Dermis blood vessel endothelial cell (primary cell): ENCODE measurements at places on chromosomes 4 and X. TPM values are rescaled to one million over a fixed set of nuclear protein-coding genes. Genes with fewer than 3 reads are reported as not detected.

Gene PASD1
- total RNA-seq: not detected in 2 replicates

Gene NHSL2
- 28.6 and 53.8 TPM in 2 replicates for total RNA-seq

Gene GPAT3
- total RNA-seq: 14.8 and 20.6 TPM in 2 replicates

Gene TBX22
- not detected in 2 replicates for total RNA-seq

Gene PNCK
- total RNA-seq: not detected in 2 replicates

Gene BEX1
- total RNA-seq: not detected in 2 replicates

Gene IBSP
- not detected in 2 replicates for total RNA-seq

Gene ZNF157
- 0.17 TPM in 1 of 2 replicates, not detected in the other for total RNA-seq

Gene LARP7
- 20.4 and 28.8 TPM in 2 replicates for total RNA-seq

Gene SMIM31
- not detected in 2 replicates for total RNA-seq

Gene MAGEA1
- not detected in 2 replicates for total RNA-seq

DNA sequence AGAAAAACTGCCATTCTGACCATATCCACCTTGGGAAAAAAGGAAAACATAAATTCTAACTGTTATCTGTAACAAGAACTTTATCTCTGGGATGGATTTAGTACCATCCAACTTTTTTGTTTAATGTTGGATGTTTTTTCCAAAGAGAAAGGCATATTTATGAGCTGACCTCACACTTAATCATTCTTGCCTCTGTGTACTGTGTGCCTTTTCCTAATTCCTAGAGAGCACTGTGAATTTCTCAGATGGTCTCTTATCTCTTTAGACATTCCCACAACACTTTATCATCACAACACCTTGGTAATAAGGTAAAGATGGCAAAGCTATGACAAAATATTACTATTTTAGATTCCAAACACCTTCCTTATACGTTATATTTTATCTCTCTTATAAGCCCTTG, 126.2 kb downstream of the COL4A6 start:
- DNase-seq: no peak

DNA sequence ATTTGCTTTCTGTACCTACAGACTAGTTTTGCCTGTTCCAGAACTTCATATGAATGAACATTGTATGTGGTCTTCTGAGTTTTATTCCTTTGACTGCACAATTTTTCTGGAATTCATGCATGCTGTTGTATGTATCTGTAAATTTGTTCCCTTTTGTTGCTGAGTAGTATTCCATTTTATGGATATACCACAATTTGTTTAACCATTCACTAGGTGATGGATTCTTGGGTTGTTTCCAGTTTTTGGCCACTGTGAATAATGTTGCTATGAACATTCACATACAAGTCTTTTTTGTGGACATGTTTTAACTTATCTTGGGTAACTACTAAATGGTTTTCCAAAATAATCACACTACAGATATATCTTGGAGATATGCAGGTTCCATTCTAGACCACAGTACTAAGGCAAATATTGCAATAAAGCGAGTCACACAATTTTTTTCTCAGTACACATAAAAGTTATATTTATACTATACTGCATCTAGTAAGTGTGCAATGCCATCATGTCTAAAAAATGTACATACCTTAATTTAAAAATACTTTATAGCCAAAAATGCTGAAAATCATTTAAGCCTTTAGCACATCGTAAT, 58.7 kb downstream of the TSPAN5 start:
- no peak for DNase-seq

DNA sequence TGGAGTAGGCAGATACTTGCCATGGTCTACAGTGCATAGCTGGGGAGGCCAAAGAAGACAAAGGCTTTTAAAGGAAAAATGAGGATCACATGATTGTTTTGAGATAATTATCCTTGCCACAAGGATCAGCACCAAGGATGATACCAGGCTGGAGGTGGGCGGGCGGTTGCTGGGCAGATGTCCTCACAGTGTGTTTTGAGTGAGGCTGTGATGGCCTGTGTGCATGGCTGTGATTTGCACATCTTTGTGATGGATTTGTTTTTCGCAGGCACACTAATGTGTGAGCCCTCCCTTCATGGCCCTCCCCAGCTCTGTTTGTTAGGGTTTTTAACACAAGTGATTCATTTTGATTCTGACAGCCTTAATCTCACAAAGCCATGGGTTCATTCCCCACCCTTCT, 46.8 kb downstream of the RGS12 start:
- no peak for DNase-seq

- DNase-seq: no peak
Measured at GRCh38 chr4:108399610-108400265, 220.6 kb upstream of the RPL34 start.

- no peak for DNase-seq
Measured at GRCh38 chr4:48311896-48312295, 29.4 kb upstream of the SLAIN2 start.

DNA sequence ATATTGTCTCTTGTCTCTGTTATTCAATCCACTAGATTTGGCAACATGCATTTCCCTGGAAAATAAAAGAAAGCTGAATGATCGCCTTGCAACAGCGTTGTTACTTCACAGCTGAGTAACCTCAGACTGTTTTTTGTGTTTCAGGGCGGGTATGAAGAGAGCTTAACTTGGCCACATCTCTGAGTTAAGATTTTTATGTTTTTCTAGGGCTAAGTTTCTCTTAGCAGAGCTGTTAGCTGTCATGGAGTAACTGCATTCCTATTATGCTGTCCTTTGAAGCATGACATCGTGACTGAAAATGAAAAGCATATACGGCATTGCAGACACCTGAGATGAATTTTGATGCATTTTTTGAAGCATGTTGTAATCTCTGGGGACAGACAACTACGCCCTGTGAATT, 1798.9 kb downstream of the PCDH7 start:
- DNase-seq: no peak

DNA sequence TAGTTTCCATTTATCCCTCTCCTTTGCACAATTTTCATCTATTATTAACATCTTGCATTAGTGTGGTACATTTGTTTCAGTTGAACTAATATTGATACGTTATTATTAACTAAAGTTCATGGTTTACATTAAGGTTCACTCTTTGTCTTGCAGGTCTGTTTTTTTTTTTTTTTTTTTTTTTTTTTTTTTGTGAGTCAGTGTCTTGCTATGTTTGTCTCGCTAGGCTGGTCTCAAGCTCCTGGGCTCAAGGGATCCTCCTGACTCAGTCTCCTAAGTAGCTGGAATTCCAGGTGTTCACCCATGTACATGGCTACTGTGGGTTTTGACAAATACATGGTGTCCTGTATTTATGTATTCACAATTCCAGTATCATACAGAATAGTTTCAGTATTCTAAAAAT, 6.8 kb downstream of the TBC1D19 start:
- no peak for DNase-seq

GRCh38 chr4:157447195-157447594, 226.7 kb downstream of the GRIA2 start:
- DNase-seq: no peak

DNA sequence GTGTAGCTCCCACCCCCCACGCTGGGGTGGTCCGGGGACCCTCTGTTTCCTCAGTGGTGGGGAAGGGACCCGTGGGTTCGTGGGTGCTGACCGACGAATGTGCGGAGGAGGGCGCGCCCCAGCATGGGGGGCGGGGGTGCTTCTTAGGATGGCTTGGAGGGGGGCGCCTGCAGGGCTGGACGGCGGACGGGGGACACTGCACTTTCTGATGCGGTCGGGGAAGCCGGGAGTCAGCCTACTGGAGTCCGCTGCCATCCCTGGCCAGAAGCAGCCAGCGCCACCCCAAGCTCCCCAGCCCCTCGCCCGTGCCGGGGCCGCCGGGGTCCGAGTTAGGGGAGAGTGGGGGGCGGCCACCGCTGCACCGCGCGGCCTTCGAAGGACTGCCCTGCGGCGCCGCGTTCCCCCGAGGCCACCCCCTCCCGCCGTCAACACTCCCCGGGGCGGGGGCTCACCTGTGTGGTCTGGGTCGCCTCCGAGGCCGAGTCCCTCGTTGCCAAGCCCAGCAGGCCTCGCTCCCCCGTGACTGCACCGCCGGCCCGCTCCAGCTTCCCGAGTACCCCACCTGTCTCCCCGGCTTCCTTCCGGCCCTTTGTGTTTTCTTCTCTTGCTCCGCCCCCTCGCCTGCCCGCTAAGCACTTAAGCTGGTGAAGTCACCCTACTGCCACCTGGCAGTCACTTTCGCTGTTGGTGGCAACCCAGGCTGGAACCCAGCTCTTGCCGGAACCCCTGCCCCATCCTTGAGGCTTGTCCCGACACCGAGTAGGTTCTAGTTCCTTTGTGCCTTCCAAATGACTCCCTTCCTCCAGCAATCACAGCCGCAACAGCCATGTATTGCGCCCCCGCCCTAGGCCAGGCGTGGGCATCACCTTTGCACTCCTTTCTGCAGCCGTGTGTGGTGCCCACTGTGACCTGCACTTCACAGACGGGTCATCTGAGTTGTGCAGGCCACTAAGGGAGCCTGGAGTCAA, at the start of gene OCIAD2:
OCIAD2 (minus strand) TSS at position 569 of the 968 bp plus-strand sequence. CDS start 2,225 bp downstream, outside the sequence.
- peak; percentile 77 for DNase-seq

GRCh38 chr4:57154926-57155325, 44.7 kb upstream of the IGFBP7 start:
- DNase-seq: no peak

DNA sequence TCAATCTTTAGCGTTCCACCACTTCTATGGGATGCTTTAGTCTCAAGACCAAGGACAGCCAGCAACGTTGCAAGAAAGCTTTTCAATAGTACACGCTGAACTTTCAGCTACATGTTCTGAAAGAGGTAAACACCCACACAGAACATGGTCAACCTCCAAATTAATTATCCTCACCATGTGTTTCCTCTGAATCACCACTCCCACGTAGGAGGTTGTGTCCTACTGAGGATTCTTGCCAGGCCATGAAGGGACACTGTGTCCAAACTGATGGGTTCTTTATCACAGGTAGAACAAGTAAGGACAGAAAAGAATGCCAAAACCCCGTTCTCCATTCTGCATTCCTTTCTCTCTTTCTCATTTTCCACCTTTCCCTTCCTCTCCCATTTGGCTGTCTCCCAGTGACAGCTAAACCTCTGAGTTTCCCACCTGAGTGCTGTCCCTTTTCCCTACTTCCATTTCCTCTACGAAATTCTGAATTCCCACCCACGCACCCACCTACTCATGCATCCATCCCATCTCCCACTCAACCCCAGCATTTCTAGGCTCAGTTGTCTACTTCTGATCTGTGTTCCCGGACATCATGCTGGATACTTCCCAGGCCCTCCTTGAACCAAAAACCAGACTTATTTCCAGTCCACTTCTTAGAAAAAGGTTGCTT, 29.0 kb upstream of the GPM6B start:
- no peak for DNase-seq

DNA sequence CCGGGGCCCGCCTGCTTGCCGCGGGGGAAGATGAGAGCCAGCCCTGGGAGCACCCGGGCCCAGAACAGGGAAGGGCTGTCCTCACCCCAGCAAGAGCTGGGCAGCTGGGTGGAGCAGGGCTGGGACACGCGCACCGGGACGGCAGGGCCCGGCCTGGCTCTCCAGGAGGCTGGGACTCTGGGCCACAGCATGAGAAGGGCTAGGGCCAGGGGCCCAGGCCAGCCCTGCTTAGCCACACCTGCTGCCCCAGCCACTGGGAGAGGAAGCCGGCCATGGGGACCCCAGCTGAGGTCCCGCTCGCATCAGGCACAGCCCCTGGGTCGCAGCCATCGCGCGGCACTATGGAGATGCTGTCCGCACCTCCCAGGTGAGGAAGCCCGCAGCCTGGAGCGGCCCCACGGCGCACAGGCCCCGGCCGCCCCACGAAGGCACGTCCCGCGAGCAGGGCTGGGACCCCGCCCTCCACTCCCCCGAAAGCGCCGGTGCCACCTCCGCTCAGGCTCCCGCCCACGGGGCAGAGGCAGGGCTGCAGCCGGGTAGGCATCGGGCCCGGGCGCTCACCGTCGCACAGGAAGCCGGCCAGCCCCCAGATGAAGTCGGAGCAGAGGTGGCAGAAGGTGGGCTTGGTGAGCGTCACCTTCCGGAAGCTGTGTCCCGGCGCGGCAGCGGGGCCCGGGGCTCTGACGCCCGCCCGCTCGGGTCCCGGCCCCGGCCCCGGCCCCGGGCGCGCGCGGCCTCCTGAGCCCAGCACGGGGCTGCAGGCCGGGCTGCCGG, 531 bp downstream of the DGKQ start:
- peak; percentile 39 for DNase-seq

GRCh38 chrX:19245711-19246269, 97.9 kb upstream of the PDHA1 start:
- no peak for DNase-seq
